CD14-positive monocyte (primary cell): ENCODE measurements at places on chromosomes 5 and 9. TPM values are rescaled to one million over a fixed set of nuclear protein-coding genes. Genes with fewer than 3 reads are reported as not detected.

LIX1 gene
- not detected for polyA plus RNA-seq

PCDHGA5 gene
- 0.04 TPM in 1 of 2 replicates, not detected in the other for polyA plus RNA-seq

FOXD1 gene
- polyA plus RNA-seq = 0.04 TPM in 2 replicates

HTR4 gene
- polyA plus RNA-seq = not detected

DAB2 gene
- polyA plus RNA-seq = 2.1 and 4.8 TPM in 2 replicates

NR5A1 gene
- polyA plus RNA-seq = not detected

ARSI gene
- not detected in 2 replicates for polyA plus RNA-seq

SLCO6A1 gene
- not detected for polyA plus RNA-seq
